Activated CD8-positive, alpha-beta T cell treated with anti-CD3 and anti-CD28 coated beads for 36 hours (primary cell): ENCODE measurements at places on chromosomes 2 and 18. TPM values are rescaled to one million over a fixed set of nuclear protein-coding genes. Genes with fewer than 3 reads are reported as not detected.

GRCh38 chr2:100011272-100011731 lies 131.1 kb downstream of the AFF3 start:
- no peaks in the 10 kb centered on the region for H3K4me1 ChIP-seq
- no peaks in the 10 kb centered on the region for H3K36me3 ChIP-seq
- H3K27me3 ChIP-seq: no peaks in the 10 kb centered on the region
- DNase-seq: no peak

GRCh38 chr2:224271617-224272236 lies 130.2 kb downstream of the FAM124B start:
- H3K27me3 ChIP-seq: peaks cover 6% of the 10 kb centered on the region
- H3K4me1 ChIP-seq: no peaks in the 10 kb centered on the region
- no peak overlapping the region for H3K27ac ChIP-seq
- DNase-seq: no peak
- no peaks in the 10 kb centered on the region for H3K36me3 ChIP-seq

- peaks cover 11% of the 10 kb centered on the region for H3K27me3 ChIP-seq
- H3K4me3 ChIP-seq: no peak overlapping the region
- DNase-seq: no peak
These were observed 186.3 kb downstream of the GPD2 start for GRCh38 chr2:156622491-156622890.

GRCh38 chr2:106972782-106973181 lies 86.8 kb upstream of the ST6GAL2 start:
- no peaks in the 10 kb centered on the region for H3K36me3 ChIP-seq
- no peak for DNase-seq
- no peak overlapping the region for H3K4me3 ChIP-seq
- H3K27me3 ChIP-seq: no peaks in the 10 kb centered on the region
- no peaks in the 10 kb centered on the region for H3K4me1 ChIP-seq

The RAMP1 gene
- total RNA-seq: 1.0 TPM

The LONRF2 gene
- total RNA-seq: 0.04 TPM
